Tibial nerve (tissue), 4 donors: ENCODE measurements at places on chromosomes 6 and 20. TPM values are rescaled to one million over a fixed set of nuclear protein-coding genes. Genes with fewer than 3 reads are reported as not detected.

The GRM1 gene
- total RNA-seq: 0.30 TPM

The OPN5 gene
- not detected for total RNA-seq

The PLG gene
- total RNA-seq: not detected

The AKIRIN2 gene
- 22.6 TPM for total RNA-seq

The SFTA2 gene
- not detected for total RNA-seq

The FAM217A gene
- total RNA-seq: not detected

The KDM1B gene
- total RNA-seq: 16.5 TPM

The MAFB gene
- total RNA-seq: 58.3 TPM

The PTGIS gene
- 92.4 TPM for total RNA-seq

The THBS2 gene
- 107 TPM for total RNA-seq

The GZF1 gene
- total RNA-seq: 16.3 TPM

The C2 gene
- total RNA-seq: 6.3 TPM

The ENPP5 gene
- 2.3 TPM for total RNA-seq

The SLC26A8 gene
- total RNA-seq: 1.1 TPM

The DDO gene
- total RNA-seq: 1.3 TPM

DNA sequence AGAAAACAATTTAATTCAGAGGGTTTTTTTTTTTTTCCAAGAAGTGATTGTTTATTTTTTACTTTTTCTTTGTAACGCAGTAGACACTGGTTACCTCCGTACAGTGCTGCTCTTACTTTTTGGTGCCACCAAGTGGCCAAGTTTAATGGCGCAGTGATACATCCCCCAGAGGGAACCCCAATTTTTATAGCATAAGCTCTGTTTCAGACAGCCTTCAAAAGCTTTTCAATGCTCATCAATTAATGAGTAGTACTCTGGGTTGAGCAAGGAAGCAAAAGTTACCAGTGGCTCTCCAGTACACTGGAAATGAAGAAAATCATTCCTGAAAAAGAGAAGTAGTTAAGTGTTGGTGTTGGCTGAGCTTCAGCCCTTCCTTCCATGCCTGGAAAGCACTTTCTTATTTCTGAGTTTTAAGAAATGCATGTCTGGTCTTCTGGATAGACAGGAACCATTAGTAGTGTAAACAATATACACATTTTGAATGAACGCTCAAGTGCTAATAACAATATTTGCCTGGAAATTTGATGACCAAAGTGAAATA is 129.1 kb upstream of the SMLR1 start:
- DNase-seq: peak; percentile 65

GRCh38 chr6:91483415-91484105 is 896.7 kb upstream of the MAP3K7 start:
- DNase-seq: no peak

DNA sequence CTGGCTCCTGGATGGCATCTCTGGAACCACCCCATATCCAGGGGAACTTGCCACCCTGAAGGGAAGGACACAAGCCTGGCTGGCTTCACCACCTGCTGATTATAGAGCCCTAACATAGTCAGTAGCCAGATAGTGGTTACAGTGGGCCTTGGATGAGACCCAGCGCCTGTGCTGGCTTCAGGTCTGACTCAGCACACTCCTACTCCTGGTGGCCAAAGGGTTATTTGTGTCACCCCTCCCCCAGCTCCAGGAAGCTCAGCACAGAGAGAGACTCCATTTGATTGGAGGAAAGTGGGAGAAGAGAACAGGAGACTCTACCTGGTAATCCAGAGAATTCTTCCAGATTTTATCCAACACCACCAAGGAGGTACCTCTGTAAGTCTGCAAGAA is 12.8 kb downstream of the SNX14 start:
- DNase-seq: no peak

DNA sequence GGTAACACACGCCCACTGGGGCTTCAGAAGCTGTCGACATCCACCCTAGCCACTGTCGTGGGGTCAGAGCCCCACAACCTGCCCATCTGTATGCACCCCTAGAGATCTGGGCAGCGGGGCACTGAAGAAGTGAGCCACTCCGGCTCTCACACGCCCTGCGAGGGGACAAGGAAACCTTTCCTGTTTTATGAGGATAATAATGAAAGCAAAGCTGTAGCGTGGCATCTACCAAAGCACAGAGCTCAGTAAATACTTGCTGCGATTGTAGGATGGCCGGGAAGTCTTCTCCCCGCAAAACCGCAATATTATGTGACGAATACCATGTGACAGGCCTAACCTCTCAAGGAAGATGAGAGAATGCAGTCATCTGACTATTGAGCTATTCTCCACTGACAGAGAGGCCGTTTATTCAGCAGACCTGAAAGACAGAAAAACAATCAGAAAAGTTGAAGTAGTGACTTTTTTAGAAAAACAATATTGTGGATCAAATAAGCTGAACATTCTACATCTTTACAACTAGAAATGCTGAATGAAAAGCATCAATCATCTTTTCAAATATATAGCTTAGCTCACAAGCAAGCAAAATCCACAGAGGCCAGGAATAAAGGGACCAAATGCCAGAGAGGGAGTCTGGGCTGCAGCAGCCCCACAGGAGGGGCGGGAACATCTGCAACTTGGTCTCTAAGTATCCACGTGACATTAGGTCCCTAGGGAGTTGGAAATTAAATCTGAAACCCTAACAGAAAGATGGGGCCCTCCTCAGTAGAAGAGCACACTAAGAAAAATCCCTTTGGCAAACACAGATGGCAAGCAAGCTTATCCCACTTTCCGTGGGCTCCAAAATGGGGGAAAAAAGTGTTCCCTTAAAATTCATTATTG is 207.8 kb downstream of the TTLL2 start:
- DNase-seq: no peak

DNA sequence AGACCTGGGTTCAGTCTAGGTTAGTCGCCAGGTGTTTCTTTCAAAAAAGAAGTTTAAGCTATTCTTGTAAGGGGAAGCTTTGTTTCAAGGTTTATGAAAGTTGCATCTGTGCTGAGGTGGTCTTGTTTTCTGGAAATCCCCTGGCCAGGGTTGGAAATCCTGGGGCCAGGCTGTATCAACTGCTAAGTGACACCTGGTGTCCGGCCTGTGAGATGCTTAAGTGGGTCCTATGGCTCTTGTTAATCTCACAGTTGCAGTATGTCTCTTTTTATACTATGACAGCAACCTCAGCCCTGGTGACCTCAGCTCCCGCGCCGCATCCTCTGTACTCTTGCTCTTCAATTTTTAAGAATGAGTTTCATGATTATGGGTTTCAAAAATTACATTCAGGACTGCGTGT is 72.0 kb downstream of the CHMP4B start:
- DNase-seq: no peak

DNA sequence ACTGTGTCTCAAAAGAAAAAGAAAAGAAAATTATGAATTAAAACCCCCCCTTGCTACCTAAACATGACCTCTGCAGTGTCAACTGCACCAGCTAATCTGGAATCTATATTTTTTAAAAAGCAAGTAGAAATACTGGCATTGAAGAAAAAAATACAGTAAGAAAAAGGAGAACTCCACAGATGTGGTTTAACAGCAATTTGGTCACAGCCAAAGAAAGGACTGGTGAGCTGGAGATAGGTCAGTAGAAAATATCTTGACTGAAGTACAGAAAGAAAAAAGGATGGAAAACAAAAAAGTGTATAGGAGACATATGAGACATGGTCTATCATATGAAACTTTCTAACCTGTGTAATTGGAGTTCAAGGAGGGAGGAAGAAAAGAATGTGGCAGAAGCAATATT is 44.1 kb upstream of the ERVFRD-1 start:
- DNase-seq: no peak

DNA sequence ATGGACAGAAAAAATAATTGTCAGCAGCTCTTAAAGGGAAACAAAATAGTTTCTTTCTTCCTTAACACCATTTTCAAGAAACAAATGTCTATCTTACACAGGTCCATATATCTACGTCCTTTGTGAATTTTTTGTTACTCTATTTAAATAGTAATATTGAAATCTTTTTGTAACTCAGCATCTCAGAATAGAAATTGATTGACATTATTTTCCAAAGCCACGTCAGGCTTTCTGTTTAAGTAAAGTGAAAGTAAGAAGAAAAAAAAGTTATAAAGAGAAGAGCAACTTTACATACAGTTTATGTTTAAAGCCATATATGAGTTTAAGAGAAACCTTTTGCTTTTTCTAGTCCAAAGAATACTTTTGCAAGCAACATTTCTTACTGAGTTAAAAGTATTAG is 402.9 kb upstream of the SOX4 start:
- DNase-seq: no peak

- no peak for DNase-seq
Measured at GRCh38 chr6:67689329-67689728, 945.8 kb upstream of the ADGRB3 start.

GRCh38 chr6:137412562-137412961 is 81.6 kb downstream of the OLIG3 start:
- DNase-seq: no peak

- no peak for DNase-seq
Measured at GRCh38 chr6:123655521-123656306, 19.0 kb upstream of the TRDN start.

GRCh38 chr20:1533059-1533458 is 24.4 kb downstream of the SIRPD start:
- no peak for DNase-seq

GRCh38 chr6:1871724-1872315 is 262.1 kb downstream of the FOXC1 start:
- DNase-seq: no peak

GRCh38 chr6:56288347-56288746 is 41.0 kb upstream of the COL21A1 start:
- no peak for DNase-seq

GRCh38 chr20:1631309-1632151 is 11.7 kb upstream of the SIRPB1 start:
- DNase-seq: no peak

DNA sequence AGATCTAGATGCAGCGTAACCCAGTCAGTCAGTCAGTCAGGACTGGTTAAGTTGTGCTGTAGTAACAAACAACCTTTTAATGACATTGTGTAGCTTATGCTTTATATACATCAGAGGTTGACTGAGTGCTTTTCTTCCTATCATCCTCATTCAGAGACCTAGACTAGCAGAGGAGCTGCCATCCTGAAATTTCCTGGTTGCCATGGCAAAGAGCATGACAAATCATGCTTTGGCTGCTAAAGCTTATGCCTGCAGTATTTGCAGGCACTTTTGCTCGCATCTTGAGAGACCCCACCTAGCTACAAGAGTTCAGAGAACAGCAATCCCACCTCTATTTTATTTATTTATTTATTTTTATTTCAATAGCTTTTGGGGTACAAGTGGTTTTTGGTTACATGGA is 244.0 kb downstream of the BTBD3 start:
- DNase-seq: no peak

- no peak for DNase-seq
Measured at GRCh38 chr6:12014027-12014872, 2.1 kb downstream of the HIVEP1 start.

- DNase-seq: peak; percentile 41
Measured at GRCh38 chr6:20572940-20573339, 38.7 kb downstream of the CDKAL1 start.

DNA sequence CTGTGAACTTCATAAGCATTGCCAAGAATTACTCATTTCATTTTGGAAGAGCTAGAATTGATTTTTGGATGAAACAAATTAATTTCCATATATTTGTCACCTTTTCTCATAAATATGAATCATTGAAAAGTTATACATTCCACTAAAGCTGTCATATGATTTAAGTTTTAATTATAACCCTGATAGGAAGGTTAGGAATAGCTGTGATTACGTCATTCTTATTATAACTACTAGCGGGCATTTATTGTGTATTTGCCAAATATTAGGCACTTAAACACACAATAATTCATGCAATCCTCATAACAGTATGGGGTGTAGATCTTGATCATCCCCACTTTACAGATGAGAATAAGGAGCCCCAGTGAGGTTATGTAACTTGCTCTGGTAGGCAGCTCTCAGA is 77.4 kb upstream of the ENPP5 start:
- DNase-seq: no peak

DNA sequence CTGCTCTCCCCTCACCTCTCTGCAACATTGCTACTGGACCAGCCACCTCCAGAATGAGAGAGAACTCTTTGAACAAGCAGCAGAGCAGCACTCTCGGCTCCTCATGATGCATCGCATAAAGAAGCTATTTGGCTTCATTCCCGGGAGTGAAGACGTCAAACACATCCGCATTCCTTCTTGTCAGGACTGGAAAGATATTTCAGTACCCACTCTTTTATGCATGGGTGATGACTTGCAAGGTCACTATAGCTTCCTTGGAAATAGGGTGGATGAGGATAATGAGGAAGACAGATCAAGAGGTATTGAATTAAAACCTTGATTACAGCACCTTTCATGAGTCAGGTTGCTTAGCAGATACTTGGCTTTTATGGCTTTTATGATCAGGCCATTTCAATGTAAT is 4.3 kb downstream of the CALHM4 start:
- DNase-seq: no peak

DNA sequence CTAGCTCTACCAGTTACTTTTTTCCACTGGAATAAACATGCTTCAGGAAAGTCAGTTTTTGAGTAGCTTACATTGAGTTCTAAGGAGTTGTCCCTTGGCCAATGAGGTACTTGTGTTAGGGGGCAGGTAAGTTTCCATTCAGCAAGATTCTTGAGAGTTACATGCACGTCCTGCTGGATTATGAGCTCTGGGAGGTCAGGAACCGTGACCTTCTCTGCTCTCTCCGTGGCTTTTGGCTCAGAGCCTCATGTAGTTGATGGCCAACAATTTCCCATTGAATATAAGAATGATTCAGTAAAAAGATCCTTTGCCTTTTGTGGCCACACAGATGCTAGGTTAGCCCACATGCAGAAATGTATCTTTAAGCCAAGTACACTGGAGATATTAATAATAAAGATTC is 181.8 kb upstream of the RALGAPA2 start:
- no peak for DNase-seq

DNA sequence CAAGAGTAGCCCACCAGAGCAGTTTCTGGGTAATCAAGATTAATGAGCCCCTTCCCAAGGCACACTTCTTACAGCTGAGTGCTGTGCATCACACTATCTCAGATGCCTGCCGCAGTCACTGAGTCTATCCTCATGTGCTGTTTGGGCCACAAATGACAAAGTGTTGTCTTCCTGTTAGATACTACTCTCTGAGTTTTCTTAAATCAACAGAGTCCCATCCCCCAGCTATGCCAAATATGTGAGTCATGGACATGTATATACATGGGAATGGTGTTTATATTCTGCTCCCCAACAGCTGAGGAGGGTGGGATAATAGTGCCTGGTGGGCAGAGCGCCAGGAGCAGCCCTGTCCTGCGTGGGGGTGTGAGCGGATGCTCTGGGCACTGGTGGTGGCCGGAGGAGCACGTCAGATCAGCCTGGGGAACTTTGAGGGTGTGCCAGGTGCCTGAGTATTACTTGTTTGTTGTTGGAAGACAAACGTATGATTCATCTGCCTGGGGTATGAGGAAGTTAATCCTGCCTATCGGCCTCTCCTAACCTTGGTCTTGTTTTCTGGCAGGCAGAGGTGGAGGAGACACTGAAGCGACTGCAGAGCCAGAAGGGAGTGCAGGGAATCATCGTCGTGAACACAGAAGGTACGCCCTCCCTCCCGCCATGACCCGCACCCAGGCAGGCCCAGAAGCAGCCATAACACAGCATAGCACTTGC is 9.6 kb downstream of the DYNLRB1 start:
- DNase-seq: peak; percentile 61
